Hepatic stellate cell (primary cell): ENCODE measurements at places on chromosomes 7 and 10.

- no peak for DNase-seq
Measured at GRCh38 chr10:57979491-57979890, 288.2 kb downstream of the IPMK start.

DNA sequence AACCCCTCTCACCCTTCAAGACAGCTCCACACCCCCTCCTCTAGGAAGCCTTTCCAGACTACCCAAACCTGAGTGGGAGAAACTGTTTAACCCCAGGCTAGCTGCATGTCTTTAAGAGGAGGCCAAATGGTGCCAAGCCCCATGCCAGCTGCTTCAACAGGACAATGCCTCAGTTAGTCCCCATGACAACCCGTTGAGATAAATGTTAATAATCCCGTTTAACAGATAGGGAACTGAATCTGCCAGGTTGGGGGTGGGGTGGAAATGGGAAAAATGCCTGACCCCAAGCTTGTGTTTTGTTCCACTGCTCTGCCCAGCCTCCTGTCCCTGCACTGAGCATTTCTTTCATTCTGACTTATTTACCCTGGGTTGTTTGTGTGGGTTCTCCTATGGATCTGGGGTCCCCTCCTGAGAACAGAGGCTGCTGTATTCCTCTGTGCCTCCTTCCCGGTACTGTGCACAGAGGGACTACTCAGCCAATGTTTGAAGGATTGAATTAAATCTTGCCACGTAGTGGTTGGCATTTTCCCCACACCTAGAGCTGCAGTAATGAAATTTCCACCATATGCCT is 452.6 kb upstream of the ZMIZ1 start:
- DNase-seq, result no peak

DNA sequence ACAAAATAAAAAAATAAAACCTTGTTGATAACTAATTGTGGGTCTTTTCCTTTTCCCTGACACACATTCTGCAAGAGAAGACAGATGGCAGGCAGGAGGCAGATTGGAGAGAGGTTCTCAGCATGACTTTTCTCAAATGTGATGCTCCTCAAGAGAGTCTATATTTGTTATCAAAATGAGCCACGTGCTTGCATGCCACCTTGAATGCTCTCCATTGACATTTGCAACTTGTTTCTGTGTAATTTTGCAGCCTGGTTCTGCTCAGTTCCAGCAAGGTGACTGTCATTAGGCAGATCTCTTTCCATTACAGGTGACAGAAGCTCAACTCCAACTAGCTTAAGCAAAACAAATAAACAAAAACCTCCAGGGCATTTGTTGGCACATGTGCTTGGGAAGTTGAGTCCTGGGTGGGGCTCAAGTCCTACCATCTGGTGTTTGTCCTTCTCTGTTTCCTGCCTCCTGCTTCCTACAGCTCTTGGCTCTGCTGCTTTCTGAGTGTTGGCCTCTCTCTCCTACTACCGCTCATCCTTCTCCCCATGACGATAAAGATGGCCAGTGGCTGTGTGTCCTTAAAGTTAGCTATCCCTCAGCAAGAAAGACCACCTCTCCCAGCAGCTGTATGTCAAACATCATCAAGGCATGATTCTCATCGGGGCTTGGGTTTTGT is 56.7 kb downstream of the GRK5 start:
- no peak for DNase-seq

GRCh38 chr10:31341552-31341951 is 22.5 kb downstream of the ZEB1 start:
- no peak for DNase-seq

DNA sequence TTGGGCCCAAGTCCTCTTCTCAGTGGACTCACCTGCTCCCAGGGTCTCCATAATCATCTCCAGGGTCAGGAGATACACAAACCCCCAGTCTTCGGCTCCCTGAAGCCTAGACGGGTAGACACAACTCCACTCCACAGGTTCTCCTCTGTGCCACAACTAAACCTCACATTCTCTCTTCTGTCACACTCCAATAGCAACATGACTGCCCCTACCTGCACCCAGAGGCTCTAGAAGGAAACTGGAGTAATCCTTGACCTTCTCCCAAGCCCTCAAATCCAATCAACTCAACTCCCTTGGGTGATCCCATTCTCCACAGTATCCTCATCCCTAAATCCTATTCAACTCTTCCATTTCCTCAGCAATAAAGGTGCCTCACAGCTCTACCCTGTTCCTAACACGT is 16.2 kb downstream of the HNRNPF start:
- no peak for DNase-seq

DNA sequence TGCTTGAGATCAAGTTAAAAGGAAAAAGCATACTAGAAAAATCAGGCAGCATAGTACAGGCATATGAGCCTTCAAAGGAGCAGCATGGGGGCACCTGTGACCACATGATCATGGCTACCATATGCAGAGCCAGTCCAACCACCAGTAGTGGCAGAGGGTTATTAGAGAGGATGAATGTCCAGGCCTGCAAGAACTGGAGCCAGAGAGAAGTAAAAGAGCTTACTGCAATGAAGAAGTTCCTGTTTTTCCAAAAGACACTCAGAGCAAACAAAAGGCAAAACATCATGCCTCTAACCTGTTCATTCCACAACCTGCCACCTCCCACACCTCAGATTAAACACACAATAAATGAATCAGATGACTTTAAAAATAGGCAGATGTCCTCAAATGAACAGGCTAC is 99.6 kb upstream of the NAMPT start:
- no peak for DNase-seq

DNA sequence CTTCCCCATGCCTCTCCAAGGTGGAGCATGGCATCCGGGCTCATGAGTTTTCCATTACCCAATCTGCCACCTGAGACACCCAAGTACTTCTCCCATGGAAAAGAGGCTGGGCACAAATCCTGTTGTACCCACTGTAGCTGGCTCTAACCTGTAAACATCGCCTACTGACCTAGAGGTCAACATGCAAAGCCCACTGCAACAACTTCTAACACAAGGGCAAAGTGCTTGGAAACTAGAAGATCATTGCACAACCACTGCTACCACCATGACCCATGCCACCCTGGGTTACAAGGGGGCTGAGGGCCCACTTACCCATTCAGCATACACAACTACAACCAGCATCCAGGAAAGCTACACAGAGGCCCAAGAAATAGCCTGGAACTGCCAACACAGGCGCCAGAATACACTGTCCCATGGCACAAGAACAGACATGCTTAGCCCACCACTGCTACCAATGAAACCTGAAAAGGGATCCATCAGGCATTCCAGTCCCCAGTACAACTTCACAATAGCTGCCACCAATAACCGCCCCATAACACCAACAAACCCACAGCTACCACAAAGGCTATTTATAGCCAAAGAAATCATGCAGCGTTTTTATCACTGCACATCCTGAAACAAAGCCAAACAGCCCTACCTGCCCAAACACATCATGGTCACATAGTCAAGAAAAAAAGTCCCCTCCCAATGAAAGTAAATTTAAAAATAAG is 63.4 kb downstream of the RNF32 start:
- no peak for DNase-seq

DNA sequence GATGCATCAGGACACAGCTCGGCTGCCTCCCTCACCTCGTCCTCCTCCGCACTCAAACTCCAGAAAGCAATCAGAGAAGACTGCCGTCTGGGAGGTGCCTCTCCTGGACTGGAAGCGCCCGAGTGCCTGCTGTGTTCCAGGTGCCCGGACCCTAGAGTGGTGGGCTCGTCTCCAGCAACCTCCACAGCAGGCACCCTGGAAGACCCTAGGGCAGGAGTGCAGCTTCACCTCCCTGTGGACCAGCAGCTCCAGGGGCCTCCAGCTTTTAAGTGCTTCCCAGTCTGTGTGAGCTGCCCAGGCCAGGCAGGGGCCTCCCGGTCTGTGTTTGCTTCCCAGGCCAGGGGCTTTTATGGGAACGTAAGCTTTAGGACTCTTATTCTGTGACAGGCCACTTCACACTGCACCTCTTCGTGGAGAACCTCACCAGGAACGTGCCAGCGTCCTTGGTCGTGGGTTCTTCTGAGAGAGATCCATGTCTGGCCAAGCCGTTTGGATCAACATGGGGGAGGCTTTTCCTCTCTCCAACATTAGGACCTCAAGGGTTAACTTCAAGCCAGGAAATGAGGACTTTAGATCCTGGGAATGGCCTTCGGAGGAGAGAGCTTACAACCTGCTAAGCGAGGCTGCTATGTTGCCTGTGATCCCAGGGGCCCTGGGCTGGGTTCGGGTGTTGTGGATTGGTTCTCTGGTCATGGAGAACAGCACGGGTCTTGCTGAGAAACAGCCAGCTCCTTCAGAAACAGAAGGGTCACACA is 5.9 kb upstream of the PWWP2B start:
- no peak for DNase-seq

GRCh38 chr10:95309958-95310357 is 19.2 kb upstream of the PDLIM1 start:
- DNase-seq, result no peak

DNA sequence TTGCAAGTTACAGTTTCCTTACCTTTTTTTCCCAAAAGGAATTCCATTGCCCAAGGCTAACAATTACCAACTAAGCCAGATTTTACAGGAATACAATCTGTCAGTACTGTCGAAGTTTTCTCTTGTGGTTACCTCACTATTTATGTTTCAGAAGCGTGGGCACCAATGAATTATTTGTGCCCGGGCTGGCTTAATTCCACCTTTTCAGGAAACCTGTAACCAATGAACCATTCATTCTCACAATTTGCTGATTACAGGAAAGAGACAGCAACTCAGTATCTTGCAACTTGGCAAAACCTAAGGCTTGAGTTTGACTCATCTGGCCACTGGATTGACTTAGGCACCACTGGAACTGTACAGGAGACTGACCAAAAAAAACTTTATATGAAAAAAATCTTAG is 485.6 kb downstream of the INHBA start:
- no peak for DNase-seq

DNA sequence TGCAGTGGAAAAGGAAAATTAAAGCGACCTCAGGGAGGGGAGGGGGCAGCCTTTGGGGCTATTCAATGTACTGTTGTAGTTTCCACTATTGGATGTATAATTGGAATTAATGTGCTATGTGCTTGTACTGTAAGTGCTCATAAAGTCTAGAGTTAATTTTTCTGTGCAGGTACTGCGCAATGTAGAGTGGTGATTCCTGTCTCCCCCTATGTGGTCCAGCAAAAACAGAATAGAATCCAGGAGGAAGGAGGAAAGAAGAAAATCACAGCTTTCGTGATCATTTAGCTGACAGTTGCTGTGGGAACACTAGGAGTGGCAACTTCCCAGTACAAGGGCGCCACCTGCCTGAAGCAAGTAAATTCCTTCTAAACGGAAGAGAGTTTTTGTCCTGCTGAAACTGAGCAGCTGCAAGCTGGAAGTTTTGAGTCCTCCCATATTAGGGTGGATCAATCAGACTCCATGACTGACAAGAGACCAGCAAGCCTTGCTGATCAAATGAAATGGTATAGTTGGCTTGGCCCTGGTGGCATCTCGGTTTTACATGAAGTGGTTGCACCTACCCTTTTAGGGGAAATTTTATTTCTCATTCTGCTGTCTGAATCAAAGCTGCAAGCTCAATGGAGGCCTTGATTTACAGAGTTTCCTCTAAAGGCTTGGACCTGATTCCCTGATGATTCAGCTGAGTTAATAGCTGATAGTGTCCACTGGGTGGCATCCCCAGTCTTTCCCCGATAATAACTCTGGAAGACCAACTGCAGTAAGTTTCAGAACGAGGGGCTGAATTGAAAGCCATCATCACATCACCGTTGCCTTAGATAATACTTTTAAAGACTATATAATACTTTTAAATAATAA is 299.8 kb downstream of the HGF start:
- DNase-seq, result peak; percentile 30

GRCh38 chr7:157525491-157525915 is 188.7 kb downstream of the DNAJB6 start:
- no peak for DNase-seq

GRCh38 chr7:7812112-7812511 is 93.7 kb upstream of the RPA3 start:
- no peak for DNase-seq

DNA sequence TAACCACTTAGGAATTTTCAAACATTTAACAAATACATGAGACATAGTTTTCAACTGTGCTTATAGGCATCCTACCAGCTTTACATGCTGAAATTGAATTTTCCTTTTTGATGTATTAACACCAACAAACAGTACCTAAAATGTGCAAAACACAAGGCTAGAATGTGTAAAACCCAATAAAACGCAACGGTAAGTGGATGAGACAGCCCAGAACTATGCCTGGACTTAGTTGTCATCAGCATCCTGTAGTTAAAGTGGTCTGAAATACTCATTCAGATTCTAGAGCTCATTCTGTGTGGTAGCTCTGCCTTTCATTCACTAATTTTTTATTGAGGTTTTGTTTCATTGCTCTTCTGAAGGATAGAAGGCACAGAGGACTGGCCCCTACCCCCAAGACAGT is 137.1 kb downstream of the BMPER start:
- no peak for DNase-seq

DNA sequence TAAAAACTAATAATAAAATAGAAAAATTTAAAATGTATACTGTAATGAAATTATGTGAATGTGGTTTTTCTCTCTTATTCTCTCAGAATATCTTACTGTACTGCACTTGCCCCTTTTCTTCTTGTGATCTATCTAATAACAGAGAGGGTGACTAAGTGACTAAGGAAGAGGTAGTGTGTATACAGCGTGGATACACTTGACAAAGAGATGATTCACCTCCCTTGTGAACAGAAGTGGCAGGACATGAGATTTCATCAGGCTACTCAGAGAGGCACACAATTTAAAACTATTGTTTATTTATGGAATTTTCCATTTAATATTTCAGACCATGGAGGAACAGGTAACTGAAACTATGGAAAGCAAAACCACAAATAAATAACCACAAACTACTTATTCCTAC is 806.6 kb upstream of the GHITM start:
- no peak for DNase-seq
